ENCODE measurements at places on chromosomes 12 and 14. TPM values are rescaled to one million over a fixed set of nuclear protein-coding genes. Genes with fewer than 3 reads are reported as not detected.

DNA sequence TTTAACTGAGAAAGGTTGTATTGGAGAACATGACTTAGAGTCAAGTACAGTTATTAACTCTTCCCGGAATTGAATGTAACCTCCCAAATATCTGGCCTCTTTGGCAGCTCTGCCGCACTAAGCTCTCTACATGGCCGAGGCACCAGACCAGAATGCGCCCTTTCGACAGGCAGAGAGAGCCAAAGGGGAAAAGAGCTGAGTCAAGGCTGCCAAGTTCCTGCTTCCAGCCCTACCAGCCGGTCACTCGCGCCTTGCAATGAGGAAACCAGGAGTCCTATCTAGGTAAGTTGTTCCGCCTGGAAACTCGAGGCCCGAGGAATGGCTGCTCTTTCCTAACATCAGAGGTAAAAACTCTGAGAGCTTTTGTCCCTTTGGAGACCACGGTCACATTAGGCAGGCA lies 172.2 kb downstream of the BRMS1L start:
- no peak for DNase-seq

Gene CCDC196
- total RNA-seq, result not detected

DNA sequence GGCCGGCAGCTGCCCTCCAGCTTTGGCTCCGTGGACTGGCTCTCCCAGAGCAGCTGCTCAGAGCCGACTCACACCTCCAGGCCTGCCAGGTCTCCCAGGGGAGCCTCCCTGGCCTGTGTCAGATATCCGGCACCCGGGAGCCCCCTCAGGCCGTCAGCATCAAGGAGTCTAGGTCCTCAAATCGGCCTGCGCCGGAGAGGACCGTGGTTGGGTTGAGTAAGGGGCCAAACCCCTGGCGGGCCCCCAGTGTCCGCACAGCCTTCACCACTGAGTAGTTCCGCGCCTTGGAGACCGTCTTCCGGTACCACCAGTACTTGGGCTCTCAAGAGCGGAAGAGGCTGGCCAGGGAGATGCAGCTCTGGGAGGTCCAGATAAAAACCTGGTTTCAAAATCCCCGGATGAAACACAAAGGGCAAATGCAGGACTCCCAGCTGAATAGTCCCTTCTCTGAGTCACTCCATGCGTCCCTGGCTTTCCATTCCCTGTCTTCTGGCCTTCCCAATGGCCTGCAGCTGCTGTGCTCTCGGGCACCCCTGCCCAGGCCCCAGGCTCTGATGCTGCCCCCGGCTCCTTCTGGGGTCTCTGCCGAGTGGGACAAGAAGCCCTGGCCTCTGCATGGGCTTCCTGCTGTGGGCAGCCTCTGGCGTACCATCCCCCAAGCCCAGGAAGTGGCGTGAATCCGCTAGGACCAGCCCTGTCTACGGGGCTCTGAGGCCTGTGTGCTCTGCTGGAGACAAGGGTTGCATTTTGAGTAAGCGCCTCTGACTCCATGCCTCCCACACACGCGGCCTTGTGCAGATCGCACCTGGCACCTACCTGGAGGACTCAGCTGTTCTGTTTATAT lies 245.1 kb upstream of the ATXN7L3B start:
- no peak for DNase-seq

Gene BCL2L2
- total RNA-seq, result 26.2 TPM

DNA sequence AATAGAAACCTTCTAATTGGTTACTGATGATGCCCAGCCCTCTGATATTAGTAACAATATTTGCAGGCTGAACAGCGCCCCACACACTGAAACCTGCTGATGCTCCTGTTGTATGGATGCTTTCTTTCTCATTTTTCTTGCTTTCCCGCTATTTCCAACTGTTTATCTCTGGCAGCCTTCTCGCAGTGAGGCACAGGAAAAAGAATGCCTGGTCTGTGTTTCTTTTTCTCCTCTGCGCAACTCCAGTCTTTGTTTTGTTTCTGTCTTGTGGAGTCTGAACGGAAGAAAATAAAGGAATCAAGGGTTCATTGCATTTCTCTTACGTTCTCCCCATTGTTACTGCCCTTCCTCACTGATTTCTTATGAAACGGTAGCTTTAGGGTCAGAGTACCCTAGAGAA lies 451.2 kb downstream of the EGLN3 start:
- DNase-seq, result peak; percentile 55

Gene COPZ1
- total RNA-seq, result 137 TPM

- no peak for DNase-seq
Observed at GRCh38 chr12:23564451-23565152, 384.9 kb downstream of the SOX5 start.

All from endothelial cell of umbilical vein (primary cell).